NCI-H1436 treated with DMSO at 0.1 percent for 48 hours (cell line): ENCODE measurements at places on chromosomes 16 and 17.

- no peak for DNase-seq
Observed at GRCh38 chr16:74107795-74108610, 188.6 kb upstream of the PSMD7 start.

GRCh38 chr16:495127-495748, 32.3 kb upstream of the CAPN15 start:
- no peak for DNase-seq

DNA sequence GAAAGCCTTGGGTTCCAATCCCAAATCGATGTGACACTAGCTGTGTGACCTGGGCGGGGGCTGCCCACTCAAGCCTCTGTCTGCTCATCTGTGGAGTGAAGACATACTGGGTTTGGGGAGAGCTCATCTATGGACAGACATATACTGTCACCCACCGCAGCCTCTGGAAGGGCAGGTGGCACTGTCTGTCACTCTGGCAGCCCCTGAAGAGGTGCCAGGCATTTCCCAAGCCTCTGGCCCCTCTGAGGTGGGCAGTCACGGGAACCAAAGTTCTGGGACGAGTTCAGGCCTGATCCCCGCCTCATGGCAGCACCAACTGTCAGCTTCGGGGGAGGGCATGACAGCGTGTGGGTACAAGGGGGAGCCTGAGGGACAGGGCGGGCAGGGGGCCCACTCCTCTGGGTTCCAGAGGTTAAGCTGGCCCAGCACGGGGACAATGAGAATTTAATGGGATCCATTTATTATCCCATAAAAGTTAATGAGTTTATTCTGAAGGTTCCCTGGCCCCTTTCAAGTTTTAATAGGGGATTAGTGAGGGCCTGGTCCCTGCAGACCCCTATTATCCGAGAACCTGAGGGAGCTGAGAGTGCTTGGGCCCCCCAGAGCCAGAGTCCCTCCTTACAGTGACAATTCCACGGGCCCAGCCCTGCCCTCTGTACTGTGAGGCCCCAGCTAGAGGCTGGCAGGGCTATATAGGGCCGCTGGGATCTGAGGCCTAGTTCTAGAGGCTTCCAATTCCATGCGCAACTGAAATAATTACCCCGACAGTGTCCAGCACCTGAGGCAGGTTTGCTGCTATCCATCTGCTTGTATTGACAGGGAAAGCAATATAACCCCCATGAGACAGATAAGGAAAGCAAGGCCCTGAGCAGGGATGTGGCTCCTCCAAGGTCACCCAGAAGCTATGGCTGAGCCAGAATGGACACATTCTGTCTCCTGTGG, 18.8 kb downstream of the SEZ6 start:
- DNase-seq = no peak

DNA sequence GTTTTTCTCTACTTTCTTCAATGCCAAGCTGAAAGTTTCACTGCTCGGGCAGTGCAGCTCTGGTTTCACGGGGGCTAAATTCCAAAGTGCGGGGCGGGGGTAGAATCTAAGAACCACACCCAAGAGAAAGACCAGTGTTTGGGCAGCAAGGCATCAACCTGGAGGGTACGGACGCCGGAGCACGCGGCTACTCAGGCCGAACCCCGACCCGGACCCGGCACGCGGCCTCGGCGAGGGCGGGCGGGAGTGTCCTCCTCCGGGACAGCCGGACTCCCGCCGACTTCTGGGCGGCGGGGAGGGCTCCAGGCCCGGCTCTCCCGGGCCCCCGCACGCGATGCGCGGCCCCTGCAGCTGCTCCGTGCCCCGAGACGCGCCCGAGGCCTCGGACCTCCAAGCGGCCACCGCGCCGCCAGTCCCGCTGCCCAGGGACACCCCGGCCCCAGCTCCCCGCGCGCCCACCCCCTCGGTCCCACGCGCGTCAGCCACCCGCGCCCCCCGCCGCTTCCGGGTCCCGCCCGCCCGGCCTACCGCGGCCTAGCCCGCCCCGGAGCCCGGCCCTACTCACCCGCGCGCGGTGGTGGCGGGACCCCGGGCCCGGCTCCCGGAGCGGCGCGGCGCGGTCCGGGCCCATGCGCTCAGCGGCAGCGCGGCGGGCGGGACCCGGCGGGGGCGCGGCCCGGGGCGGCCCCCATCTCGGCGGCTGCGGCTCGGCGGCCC, 561 bp downstream of the AXIN1 start:
- no peak for DNase-seq

GRCh38 chr16:50093607-50094539, 28.1 kb downstream of the HEATR3 start:
- DNase-seq = no peak

DNA sequence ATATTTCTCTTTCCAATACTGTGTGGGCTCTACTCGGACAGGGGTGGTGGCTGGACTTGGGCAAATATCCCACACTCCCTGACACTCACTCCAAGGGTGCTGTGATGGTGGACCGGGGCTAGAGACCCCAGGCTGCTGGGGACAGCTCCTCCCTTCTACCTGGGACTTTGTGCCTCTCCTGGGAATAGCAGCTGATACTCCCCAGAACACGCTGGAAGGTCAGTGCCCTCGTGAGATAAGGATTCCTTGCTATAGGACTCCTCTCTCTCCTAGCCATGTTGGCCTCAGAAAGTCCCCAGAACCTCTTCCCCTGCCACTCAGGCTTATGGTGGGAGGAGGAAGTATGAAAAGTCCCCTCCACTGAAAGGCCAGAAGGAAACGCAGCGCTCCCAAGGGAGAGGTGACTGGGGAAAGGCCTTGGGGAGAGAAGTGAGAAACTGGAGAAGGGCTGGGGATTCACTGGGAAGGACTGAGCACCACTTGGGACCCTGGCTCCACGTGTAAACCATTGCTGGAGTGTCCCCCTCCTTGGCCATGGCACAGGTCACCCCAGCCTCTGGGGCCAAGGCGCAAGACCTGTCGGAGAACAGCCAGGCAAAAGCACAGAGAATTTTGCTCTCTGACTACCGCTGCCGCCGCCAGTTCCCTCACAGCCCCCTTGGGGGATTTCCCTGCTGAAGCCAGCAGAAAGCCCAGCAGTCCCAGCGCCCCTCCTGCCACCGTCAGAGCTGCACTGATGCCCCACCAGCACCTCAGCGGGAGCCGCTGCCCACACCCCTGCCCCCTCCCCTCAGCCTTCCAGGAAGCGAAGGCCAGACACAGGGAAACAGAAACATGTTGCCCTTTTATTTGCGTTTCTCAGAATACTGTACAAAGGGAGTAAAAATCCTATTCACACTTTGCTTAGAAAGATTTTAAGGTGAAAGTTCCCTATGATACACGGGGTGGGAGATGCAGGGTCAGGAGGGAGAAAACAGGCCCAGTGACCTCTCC, 2.1 kb upstream of the GSDMB start:
- DNase-seq = no peak

- no peak for DNase-seq
Observed at GRCh38 chr16:4477966-4478365, 1.8 kb downstream of the HMOX2 start.

DNA sequence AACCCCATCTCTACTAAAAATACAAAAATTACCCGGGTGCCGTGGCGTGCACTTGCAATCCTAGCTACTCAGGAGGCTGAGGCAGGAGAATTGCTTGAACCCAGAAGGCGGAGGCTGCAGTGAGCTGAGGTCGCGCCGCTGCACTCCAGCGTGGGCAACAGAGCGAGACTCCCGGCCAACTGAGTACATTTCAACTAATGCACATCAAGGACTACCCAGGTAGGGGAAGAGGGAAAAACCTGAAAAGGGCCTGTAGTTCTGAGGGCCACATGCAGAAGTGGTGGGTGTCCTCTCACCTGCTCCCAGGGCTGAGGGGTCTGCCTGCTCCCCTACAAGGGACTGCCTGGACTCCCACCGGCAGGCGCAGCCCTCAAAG, 584 bp upstream of the SLC16A5 start:
- no peak for DNase-seq

GRCh38 chr17:19768046-19768782, 20.1 kb upstream of the ALDH3A1 start:
- no peak for DNase-seq

DNA sequence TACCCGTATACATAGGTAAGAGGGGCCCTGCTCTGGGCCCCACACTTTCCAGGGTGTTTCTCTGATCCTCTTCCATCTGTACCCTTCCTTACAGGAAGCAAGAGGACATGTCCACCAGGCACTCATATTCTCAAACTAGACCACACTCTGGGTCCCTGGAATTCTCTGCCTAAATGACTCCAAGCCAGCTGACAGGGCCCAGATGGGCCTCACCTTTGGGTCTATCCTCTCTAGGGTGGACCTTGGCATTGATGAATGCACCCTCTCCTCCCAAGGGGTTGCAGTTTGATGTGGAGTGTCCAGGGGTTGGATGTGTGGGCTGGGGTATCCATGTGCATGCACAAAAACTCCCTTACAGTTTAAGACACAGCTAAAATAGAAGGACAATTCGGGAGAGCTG, 95.8 kb downstream of the ASIC2 start:
- no peak for DNase-seq

DNA sequence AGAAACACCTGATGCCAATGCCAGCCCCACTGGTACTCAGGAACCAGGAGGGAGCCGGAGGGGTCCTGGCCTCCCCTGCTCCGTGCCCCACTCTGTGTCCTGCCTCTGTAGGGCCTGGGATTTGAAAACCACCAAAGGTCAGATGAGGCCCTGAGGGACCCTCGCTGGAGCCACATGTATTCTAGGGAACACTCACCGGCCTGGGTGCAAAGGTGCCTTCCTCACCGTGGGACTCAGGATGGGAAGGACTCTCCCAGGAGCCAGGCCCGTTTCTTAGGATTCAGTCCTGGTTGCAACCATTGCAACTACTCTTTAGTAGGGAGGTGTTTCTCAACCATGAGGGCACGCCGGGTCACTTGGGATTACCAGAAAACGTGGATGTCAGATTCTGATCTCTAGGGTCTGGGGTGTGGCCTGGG, 74.6 kb downstream of the N4BP1 start:
- DNase-seq = no peak

DNA sequence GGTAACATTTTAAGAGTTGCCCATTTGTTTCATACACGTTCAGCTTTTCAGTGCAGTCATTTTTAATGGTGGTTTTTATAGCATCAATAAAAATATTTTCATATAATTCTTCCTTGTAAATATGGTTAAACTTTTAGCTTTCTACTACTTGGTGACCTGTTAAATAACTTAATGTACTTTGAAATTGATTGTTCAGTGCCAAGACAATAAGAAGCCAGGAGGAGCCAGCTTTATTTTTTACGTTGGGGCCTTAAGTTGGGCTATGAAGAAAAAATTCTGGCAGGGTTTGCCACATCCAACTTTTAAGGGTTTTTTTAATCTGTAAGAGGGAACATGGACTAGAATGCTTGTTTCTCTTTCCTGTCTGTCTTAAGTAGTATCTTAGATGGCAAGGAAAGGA, 284.2 kb downstream of the FTO start:
- DNase-seq = no peak

- DNase-seq = no peak
Observed at GRCh38 chr17:80902963-80903611, 88.6 kb upstream of the CHMP6 start.

- DNase-seq = no peak
Observed at GRCh38 chr16:24488045-24488444, 51.3 kb upstream of the RBBP6 start.

GRCh38 chr16:87700406-87701077, 65.2 kb downstream of the KLHDC4 start:
- no peak for DNase-seq

GRCh38 chr16:3266873-3267537, 10.6 kb upstream of the MEFV start:
- DNase-seq = no peak

GRCh38 chr17:17060001-17060922, 18.0 kb downstream of the MPRIP start:
- no peak for DNase-seq

- no peak for DNase-seq
Observed at GRCh38 chr16:19885451-19886072, 914 bp upstream of the GPRC5B start.

- DNase-seq = no peak
Observed at GRCh38 chr17:50523208-50523607, 9.3 kb upstream of the EPN3 start.

DNA sequence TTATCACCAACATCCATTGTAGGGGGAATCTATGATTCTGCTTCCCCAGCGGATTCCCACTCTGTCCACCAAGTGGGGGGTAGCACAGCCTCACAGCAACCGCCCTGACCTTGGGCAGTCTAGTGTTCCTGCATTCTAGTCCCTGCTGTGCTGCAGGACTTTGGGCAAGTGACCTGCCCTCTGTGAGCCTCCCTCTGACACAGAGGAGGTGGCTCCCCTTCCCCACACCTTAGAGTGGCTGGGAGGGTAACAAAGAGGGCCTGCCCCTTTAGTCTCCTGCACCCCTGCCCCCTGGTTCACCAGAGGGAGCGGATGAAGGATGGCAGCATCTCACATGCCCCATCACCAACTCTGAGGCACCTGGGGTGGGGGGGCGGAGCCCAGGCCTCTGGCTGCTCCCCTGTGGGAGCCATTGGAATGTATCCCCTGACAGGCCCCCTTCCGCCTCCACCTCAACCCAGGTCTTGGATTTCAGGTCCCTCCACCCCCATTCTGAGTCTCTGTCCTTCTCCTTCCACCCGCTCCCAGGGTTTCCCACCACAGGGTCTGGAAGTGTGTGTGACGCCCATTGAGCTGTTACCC, 10.1 kb downstream of the GAS2L2 start:
- no peak for DNase-seq

DNA sequence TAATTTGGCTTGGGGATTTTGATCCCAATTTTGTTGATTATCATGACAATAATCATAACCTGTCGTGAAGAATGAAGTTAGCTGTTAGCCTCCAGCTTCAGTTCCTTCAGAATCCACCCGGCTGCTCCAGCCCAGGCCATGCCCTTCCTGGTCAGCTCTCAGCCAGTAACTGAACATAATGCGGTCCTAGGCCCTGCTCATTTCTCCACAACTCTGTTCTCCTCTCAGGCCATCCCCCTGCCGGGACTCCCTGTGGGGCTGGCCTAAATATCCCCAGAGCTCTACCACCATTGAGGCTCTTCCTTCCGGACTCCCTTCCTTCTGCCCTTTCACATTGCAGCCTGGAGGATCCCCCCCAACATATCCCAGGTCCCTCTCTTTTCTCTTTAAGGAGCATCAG, 833.4 kb upstream of the GOT2 start:
- DNase-seq = no peak

DNA sequence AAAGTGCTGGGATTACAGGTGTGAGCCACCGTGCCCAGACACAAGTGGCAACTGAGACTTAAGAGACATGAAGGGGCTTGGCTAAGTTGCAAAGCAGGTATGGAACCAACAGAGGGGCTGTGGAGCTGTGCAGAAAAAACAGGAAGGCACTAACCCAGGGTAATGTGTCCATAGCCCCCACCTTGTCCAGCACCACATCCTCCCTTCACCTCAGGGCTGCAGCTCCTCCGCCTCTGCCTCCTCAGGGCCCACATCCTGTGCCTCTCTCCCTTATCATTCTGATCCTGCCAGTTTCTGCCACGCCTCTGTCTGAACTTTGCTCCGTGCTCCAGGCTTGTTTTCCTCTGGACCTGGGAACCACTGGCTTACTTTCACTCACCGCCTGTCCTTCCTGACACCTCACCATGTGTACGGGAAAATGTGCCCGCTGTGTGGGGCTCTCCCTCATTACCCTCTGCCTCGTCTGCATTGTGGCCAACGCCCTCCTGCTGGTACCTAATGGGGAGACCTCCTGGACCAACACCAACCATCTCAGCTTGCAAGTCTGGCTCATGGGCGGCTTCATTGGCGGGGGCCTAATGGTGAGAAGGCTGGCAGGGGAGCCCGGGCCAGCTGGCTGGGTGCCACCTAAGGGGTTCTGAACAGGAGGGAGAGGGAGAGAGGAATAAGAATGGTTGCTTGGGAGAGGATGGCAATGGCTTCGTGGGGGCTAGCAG, at the start of gene TM4SF5:
Gene TM4SF5 (plus strand): TSS at position 368 of the 716 bp plus-strand sequence. CDS start 37 bp downstream, at position 405.
- DNase-seq = no peak
